H7 (cell line): ENCODE measurements at places on chromosomes 12 and 14. TPM values are rescaled to one million over a fixed set of nuclear protein-coding genes. Genes with fewer than 3 reads are reported as not detected.
A peak's percentile ranks its signal among the peaks of the same experiment; 100 is the strongest.

GRCh38 chr12:130054803-130055202, 107.5 kb upstream of the FZD10 start:
- no peak for DNase-seq

- peak; percentile 44 for DNase-seq
These were observed 117.5 kb downstream of the ASCL4 start for GRCh38 chr12:107891967-107892366.

- DNase-seq: no peak
These were observed 51.7 kb downstream of the SLC25A47 start for GRCh38 chr14:100374876-100375265.

Gene BICDL1
- total RNA-seq: 12.3 and 15.7 TPM in 2 replicates

Gene GPR162
- 5.4 and 7.0 TPM in 2 replicates for total RNA-seq

- DNase-seq: no peak
These were observed 361.4 kb downstream of the CACNA1C start for GRCh38 chr12:2413999-2414792.

DNA sequence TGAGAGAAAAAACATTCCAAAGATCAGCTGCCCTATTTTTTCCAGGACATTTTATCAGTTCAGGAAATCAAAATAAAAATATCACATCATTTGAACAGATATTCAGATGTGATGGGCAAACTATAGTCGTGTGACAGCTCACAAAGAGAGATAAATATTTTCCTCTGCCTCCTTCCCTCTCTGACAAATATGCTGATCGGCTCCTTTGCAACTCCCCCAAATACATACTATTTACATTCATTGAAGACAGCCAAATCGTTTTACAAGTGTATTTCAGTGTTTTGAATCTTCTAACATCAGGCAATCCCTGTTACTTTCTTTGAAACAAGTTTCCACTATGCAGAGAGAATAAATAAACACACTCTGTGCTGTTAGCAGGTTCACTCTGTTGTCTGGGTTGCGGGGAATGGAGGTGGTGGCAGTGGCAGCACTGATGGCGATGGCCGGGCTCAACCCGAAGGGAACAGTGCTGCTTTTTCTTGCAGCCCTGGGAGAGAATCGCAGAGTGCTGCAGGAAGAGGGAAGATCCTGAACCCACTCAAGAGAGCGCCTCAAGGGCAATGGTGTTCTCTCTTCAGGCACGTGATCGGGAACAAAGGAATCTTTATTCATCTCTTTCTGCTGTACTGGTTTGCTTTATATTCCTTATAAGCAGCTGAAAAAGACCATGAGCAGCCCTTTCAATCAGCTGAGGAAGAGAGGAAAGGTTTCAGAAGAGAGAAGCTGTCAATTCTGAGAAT, 142.5 kb downstream of the PHLDA1 start:
- no peak for DNase-seq

DNA sequence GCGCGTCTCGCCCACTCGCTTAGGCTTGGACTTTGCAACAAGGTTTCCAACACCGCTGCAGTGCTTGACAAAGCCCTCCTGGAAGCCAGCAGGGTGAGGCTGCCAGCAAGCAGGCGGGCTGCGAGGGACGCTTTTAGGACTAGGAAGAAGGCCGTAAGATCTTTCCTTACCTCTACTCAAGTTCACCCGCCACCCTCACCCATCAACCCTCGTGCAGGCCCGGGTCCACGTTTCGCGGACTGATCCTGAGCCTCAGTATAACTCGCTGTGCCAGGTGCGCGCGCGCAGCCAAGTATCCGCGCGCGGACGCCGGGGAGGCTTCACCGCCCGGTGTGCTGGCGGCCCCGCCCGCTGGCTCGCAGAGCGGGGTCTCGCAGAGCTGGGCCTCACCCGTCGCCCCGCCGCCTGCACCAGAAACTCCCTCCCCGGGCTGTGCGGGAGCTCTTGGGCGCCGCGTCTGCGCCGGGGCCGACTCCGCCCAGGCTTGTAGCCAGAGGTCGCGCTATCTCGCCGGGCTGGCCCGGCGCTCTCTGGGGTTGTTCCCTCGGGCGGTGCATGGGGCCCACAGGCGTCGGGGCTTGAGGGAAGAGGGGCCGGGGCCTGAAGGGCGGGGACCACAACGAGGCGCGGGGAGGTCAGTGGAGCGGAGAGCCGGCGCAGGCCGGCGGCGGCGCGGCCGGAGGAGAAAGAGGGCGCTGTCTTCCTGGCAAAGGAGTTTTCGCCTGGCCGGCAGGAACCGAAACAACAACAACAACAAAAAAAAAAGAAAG, 7.6 kb upstream of the SIX1 start:
- peak; percentile 90 for DNase-seq

DNA sequence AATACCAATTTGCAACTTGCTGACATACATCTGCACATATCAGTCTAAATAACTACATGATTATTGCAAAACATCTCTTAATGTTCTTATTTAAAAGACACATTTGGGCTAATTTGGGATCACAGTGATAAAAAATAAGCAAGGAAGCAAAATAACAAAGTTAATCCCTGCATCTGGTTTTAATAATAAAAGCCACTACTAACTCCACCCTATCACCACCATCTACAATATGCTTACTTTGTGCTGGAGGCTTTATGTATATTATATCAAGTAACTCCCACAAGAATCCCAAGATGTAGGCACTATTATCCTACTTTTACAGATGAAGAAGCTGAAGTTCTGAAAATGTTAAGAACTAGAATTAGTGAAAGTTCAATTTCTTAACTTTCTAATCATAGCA, 45.7 kb downstream of the TAOK3 start:
- DNase-seq: no peak

Gene BATF
- not detected in 2 replicates for total RNA-seq

Gene C12orf50
- total RNA-seq: not detected in 2 replicates

- DNase-seq: no peak
These were observed 839.9 kb upstream of the MGAT4C start for GRCh38 chr12:87096082-87096585.

DNA sequence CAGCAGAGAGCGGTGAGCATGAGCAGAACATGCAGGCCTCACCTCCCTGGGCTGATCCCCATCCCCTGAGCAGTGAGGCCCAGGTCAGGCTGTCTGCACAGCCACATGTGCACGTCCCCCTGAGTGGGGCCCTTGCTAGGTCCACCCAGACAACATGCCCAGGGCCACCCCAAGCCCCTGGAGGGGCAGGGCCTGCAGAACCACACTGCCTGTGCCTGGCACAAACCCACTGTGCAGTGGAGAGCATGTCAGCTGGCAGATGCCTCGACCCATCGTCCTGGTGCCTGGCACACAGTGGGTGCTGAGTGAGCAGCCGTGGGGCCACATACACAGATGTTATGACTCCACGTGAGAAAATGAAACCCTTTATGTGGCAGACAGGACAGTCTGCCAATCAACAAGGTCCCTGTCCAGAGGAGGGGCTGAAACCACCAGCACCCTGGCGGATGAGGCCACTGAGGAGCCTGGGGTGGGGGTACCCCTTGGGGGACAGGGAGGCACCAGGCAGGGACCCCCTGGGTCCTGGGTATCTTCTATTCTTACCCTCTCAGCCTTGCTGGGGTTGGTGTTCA, 8.3 kb downstream of the ANHX start:
- peak; percentile 18 for DNase-seq

DNA sequence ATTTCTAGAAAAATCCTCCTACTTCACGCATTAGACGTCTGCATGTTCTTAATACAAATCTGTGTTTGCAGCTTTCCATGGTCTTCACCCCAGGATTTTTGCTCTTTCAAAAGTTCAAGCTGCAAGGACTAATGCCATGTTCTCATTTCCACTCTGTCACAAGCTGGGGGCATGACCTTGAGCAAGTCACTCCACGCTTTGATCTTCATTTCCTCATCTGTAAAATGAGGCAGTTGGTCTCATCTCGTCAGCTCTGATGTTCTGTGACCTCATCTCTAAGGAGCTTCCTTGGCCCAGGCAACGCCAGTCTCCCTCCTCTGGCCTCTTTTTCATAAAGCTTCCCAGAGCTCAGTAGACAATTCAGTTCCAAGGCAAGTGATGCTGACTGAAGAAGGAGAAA, 18.8 kb upstream of the BMP4 start:
- DNase-seq: no peak

- no peak for DNase-seq
These were observed 60.4 kb upstream of the FICD start for GRCh38 chr12:108454539-108455139.

GRCh38 chr14:24068711-24069410, 2.5 kb upstream of the CPNE6 start:
- DNase-seq: no peak

DNA sequence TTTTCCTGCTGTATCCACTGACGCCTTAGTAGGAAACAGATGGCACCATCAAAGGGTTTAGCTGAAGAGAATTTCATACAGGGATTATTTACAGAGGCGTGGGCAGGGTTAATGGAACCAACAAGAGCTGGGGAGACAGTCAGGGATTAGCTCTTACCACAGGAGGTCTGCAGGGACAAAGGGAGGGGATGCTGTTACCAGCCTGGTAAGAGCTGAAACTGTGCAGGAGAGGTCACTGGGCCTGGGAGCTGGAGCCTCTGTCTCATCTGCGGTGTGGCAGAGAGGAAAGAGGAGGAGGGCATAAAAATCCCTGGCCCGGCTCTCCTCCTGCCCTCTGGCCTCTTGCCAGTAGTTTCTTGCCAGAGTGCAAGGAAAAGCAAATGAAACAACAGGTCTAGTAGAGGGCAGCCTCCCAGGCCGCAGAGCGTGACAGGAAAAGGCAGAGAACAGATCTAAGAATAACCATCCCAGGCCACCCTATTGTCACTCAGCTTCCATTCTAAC, 18.9 kb upstream of the POC1B start:
- no peak for DNase-seq

DNA sequence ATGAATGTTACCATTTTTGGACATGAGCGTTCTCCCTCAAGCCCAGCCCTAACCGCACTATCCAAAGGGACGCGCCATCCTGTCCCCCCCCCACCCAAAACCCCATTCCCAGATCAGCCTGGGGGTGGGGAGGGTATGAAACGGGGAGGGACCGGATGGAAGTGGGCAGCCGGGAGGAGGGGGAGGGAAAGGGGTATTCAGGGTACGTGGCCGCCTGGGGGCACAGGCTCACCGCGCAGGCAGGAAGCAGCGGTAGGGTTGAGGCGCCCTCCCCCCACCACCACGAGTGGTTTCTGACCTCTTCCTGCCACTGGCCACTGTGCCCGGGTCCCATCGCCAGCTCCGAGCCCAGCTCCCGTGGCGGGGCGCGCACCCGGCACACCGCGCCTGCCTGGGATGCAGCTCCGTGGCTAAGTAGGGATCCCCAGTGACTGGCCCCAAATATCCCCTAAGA, 1.4 kb downstream of the ACTN1 start:
- DNase-seq: peak; percentile 83

Gene ZNF385A
- total RNA-seq: 2.7 and 3.5 TPM in 2 replicates

- DNase-seq: no peak
These were observed 519.7 kb upstream of the TBX3 start for GRCh38 chr12:115203701-115204100.

Gene DMAC2L
- total RNA-seq: 8.0 and 8.2 TPM in 2 replicates

DNA sequence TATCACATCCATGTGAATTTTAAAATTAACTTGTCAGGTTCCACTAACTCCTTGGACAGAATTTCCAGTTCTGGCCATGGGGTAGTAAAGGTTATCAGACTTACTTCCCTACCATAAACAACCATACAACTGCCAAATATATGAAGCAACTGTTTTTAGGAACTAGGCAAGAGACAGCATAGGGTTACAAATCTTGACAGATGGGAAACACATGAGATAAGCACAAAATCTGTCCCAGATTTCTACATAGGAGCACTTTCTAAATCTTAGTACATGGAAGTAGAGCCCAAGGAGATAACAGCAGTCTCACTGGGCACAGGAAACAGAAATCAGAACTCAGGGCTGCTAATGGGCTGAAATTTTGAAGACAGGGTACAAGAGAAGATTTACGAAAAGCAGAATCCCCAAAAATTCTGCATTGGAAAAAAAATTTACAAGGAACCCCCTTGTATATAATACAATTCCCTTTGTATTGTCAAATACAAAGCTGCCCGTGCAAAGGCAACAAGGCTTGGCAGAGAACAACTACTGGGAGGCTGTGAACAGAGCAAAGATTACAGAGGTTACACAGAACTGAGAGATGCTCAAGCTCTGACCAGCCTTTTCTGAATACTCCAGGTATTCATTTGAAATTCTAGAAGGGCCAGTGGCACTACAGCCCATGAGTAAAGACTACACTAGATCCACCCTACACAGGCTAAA, 43.2 kb downstream of the GALNT4 start:
- no peak for DNase-seq

GRCh38 chr12:117853600-117853999, 115.2 kb downstream of the KSR2 start:
- no peak for DNase-seq

Gene DNAH10
- total RNA-seq: 0.03 TPM in 1 of 2 replicates, not detected in the other

Gene PCED1B
- 4.8 and 5.8 TPM in 2 replicates for total RNA-seq

- DNase-seq: no peak
These were observed 23.5 kb downstream of the BHLHE41 start for GRCh38 chr12:26101350-26101734.
